HFFc6 (cell line): ENCODE measurements at places on chromosomes 2 and 18.
A peak's percentile ranks its signal among the peaks of the same experiment; 100 is the strongest.

- no peak for DNase-seq
Measured at GRCh38 chr2:42125841-42126594, 43.1 kb upstream of the EML4 start.

- peak; percentile 85 for DNase-seq
Measured at GRCh38 chr2:105454801-105455485, 56.1 kb upstream of the FHL2 start.

- no peak for DNase-seq
Measured at GRCh38 chr18:37440206-37440605, 125.4 kb downstream of the CELF4 start.

DNA sequence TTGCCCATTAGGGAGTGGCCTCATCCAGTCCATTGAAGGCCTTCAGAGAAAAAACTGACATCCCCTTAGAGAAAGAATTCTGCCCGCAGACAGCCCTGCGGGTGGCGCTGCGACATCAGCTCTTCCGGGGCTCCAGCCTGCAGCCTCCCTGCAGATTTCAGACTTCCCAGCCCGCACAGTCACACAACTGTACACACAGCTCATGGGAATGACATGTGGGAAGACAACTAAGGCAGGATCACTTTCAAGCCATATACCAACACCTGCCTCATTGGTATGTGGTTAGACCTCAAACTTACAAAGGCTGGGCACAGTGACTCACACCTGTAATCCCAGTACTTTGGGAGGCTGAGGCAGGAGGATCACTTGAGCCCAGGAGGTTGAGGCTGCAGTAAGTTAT lies 24.8 kb upstream of the TUBB6 start:
- DNase-seq = peak; percentile 40

DNA sequence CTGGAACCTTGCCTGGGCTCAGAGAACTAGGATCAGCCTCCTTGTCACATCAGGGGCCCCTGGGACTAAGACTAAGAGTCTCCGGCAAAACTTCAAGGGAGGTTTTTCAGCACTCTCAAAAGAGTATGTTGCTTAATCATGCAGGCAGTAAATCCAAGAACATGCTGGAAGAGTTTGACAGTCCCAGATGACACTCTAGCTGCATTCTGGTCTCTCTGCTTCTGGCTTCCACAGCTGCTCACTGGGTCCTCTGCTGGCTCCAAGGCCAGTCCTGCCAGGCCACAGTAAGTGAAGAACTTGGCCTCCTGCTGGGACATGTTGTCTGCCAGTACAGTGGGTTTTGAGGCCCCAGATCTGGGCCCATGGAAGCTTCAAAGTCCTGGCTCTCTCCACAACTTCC lies 45.2 kb upstream of the IL1RL1 start:
- DNase-seq = no peak

GRCh38 chr2:72619626-72620025 lies 206.2 kb downstream of the EXOC6B start:
- DNase-seq = no peak

- peak; percentile 81 for DNase-seq
Measured at GRCh38 chr2:66569321-66569851, 134.5 kb downstream of the MEIS1 start.

DNA sequence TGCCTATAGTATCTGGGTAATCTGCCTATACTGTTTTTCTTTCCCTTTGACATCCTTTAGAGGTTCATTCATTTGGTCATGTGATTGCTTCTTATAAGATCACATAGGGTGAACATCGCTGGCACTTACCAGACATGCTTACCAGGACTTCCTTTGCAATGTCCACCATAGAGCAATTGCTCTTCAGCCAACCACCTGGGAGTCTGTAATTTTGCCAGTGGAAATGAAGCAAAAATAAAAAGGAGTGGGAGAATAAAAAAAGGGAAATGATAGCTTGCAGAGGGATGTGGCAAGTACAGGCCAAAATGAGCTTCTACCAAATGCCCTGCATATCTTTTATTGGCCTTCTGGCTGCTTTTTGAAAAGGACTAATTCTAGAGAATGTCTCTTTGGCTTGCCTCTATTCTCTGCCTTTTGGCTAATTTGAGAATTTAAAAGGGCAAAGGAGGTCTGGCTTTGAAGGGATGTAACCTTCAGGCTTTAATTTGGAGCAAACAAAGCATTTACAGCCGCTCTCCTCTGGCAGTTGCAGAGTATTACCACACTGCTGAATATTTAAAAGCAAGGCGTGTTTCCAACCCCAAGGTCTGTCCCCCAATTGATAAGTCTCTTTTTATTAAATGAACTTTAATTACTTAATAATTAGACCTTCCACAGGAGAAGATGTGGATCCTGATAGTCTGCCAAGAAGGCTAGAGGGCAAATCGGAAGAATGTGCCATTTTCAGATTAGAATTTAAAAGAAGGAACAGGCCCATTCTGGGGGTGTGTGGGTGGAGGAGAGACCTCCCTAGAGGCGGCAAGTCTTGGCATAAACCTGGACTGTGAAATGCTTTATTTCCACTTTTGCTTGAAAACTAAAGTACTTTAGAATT lies 557.9 kb downstream of the DCC start:
- no peak for DNase-seq

DNA sequence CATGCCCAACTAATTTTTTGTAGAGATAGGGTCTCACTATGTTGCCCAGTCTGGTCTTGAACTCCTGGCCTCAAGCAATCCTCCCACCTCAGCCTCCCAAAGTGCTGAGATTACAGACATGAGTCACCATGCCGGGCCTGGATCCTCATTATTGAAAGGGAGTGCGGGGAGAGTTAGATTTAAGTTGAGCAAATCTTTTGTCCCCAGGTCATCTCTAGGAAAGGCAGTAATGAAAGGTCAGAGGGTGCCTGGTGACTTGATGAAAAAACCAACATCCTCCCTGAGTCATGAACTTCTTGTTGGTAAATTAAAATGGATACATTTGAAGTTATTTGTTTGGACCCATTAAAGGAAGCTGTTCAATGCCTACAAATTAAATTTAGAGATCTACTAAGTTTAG lies 25.1 kb downstream of the STAT4 start:
- no peak for DNase-seq

- DNase-seq = no peak
Measured at GRCh38 chr2:12363138-12363537, 353.6 kb upstream of the TRIB2 start.

- DNase-seq = no peak
Measured at GRCh38 chr2:233994151-233994550, 56.4 kb upstream of the SPP2 start.

DNA sequence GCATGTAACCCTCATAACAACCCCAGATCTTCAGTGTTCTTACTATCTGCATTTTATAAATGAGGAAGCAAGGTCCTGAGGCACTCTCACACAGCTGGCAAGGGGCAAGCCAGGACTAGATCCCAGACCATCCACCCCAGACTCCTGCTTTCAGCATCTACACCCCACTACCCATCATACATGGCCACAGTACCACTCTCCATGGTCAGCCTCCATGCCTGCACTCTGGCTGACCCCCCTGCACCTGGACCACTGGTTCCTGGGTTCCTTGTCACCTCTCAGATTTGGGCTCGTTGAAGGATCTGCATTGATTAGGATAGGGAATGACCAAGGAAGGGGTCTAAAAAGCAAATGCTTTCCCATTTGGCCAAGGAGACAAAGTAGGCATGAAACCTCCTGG lies 36.0 kb upstream of the TEX51 start:
- no peak for DNase-seq

DNA sequence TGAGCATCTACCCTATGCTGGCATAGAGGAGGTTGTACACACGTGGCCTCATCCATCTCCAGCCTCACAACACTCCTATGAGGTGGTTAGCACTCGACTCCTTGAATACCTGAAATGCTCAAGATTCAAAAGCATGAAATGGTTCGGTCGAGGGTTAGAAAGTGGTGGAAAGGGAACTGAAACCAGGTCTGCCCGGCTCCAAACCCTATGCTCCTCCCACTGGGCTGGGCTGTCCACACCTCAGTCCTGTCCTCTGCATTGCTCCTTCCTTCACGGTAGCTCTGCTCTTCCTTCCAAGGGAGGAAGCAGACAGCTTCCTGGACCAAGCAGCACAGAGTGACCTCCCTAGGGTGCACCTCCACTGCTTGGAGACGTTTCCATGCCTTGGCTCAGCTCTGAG lies 565.2 kb upstream of the ID2 start:
- no peak for DNase-seq

DNA sequence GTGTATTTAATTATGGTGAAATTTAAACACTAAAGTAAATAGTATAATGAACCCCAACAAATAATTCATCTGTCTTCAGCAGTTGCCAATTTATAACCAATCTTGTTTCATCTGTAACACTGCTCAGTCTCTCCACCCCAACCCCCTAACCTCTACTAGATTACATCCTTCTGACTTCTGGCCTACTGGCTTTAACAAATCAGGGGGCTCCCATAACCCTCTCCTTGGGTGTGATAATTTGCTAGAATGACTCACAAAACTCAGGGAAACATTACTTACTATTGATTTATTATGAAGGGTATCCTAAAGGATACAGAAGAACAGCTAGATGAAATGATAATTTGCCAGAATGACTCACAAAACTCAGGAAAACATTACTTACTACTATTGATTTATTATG lies 50.7 kb downstream of the PIK3C3 start:
- no peak for DNase-seq

- no peak for DNase-seq
Measured at GRCh38 chr2:27710640-27711430, 47.1 kb downstream of the SLC4A1AP start.

DNA sequence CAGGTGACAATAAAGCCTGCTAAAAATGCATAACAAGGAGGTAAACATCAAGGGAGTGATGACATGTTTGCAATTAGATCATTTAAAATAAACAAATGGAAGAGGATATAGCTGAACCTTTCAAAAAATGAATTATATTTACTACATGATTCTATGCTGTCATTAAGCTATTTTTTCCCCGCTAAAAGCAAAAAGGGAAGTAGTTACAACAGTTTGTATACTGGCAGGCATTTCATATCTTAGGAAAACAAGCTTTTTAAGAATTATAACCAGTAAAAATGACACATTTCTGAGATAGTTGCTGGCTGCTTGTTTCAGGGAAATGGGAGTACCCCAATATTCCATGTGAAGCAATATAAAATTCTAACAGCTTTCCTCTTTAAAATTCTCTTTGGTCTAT lies 89.1 kb upstream of the ITGB6 start:
- no peak for DNase-seq

GRCh38 chr18:73479477-73479876 lies 611.7 kb upstream of the NETO1 start:
- peak; percentile 6 for DNase-seq

- DNase-seq = no peak
Measured at GRCh38 chr2:99918389-99918788, 224.0 kb downstream of the AFF3 start.

DNA sequence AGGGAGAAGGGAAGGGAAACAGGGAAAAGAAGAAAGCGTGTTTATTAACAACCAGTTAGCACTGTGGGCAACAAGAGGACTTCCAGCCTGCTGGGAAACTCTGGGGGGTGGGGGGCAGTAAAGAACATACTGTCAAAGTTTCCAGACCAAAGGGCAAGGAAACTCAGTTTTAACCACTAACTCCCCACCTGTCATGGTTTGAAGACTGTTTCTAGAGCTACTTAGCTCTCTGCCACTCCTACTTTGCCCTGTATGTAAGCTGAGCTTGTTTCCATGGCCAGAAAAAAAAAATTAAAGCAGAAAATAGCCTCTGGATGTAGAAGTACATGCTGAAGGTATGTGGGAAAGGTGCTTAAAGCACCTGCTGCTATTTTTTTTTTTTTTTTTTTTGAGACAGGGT lies 11.0 kb upstream of the PTPN2 start:
- no peak for DNase-seq

DNA sequence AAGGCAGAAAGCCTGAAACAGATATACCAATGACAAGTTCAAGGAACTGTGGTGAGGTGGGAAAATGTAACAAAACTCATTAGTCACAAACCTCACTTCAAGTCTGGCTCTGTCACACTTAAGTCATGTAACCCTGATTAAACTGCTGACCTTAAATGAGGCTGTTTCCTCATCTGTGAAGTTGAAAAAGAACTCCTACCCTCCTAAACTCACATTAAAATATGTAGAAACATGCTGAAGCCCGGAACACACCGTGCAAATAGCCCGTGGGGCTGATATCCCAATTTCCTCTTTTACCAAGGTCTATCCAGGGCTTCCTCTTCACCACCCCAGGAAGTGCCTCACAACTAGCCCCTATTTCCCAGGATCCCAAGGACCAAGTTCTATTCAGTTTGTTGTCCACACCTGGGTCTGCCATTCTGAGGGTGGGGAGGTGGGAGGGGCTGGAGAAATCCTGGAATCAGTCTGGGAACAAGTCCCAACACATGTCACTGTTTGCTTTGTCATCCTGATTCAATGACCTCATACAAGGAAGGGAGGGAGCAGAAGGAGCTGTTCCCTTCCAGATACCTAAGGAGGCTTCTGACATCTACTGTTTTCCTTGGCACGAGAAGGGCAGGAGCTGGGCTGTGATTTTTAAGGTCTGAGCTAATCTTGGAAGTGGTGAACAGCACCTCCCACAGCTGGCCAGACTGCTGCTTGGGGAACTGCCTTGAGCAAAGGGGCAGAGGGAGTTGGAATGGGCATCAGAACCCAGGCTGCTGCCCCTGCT lies 42.3 kb downstream of the SLC4A1AP start:
- peak; percentile 95 for DNase-seq

GRCh38 chr2:26559556-26559955 lies 81.6 kb downstream of the CIB4 start:
- no peak for DNase-seq

GRCh38 chr2:145617906-145618305 lies 1098.0 kb upstream of the ZEB2 start:
- DNase-seq = peak; percentile 47

DNA sequence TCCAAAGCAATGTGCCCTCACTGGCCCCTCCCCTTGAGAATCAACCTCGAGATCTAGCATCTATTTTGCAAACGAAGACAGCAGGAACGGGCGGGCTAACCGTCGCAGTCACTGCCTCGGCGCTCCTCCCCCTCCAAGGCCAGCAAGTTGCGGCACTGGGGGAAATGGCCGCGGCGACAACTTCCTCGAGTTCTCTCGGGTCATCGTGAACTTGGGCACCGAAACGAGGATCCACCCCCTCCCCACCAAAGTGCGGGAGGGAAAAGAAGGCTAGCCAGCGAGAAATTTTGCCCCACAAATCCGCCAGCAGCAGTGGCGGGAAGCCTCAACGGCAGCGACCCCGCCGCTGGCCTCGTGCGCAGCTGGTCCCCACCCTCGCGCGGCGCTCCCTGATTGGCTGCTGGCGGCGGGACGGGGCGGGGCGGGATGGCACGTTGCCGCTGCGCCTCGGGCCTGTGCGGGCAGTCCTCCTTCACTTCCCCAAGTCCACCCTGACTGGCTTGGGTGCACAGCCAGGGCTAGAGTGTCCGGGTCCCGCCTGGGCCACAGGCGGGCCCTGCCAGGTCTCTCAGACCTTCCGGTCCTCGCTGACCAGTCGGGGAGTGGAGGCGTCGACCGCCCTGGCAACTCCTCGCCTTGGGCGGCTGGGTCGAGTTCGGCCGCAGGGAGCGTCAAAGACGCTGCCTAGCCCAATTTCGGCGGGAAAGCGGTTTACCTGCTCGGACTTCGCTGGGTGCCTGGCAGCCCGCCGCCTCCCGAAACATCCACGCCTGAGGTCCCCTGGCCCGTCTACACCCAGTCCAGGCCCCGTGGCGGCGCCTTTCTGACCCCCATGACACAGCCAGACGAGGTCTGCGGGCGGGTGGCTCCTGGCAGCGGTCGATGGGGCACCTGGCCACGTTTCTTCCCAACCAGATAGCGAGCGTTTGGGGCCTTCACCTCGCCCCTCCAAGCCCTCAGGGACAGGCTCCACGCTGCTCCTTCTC lies at the start of gene BOLL:
Gene BOLL (minus strand): TSS at position 364 of the 986 bp plus-strand sequence. CDS start 3,469 bp downstream, outside the sequence.
- no peak for DNase-seq
